Left ventricle myocardium inferior (tissue), 1 donor: ENCODE measurements at places on chromosomes 3 and 15.

DNA sequence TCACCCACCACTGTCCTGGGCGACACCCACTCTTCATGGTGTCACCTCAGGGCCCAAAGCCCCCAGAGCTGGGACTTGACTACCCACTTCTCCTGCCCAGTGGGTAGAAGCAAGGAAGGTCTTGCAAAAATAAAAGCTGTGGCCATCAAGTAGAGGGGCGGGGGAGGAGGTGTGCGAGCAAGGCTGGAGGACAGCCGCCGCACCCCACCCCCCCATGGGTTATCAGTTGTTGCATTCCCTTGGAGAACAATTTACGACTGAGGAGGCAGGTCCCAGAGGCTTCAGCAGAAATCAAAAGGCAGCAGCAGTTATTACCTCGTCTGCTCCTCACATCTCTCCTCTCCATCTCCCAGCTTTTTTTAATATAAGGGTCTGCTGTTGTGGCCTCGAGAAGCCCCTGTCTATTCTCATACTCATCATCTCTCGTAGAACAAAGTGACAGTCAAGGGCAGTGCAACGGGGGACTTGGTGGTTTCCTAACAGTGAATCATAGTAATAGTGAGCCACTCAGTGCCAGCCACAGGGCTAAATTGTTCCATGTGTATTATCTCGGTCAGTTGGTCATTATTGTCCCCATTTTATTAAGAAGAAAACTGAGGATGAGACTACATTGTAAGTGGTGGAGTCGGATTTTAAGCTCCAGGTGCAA, 116.4 kb downstream of the PDCD6IP start:
- no peak for DNase-seq

GRCh38 chr15:89758981-89759380, 7.9 kb upstream of the MESP1 start:
- no peak for DNase-seq

DNA sequence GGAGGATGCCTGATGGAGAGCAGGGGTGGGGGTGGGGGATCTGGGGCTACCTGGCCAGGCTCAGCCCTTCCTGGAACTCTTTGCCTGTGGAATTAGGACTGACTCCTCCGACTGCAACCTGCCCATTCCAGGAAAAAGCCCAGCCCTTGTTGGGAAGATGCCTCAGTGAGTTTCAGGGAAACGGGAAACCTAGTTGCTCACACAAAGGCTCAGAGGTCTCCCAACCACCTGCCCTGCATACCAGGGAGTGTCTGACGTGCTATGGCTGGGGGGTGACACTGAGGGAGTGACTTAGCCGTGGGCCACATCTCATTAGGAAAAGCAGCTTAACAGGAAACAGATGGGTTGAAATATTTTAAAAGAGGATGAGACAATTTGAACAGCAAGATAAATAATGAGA, 27.9 kb downstream of the CYP8B1 start:
- no peak for DNase-seq

GRCh38 chr3:143648218-143648617, 200.1 kb downstream of the SLC9A9 start:
- no peak for DNase-seq

DNA sequence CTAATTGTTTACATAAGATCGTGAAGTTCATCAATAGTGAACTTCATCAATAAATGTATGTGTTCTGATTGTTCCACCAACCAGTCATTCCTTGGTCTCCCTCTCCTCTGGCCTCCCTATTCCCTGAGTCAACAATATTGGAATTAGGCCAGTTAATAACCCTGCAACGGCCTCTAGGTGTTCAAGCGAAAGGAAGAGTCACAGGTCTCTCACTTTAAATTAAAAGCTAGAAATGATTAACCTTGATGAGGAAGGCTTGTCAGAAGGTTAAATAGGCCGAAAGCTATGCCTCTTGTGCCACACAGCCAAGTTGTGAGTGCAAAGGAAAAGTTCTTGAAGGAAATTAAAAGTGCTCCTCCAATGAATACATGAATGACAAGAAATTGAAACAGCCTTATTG, 89.4 kb upstream of the ACKR4 start:
- DNase-seq = no peak

DNA sequence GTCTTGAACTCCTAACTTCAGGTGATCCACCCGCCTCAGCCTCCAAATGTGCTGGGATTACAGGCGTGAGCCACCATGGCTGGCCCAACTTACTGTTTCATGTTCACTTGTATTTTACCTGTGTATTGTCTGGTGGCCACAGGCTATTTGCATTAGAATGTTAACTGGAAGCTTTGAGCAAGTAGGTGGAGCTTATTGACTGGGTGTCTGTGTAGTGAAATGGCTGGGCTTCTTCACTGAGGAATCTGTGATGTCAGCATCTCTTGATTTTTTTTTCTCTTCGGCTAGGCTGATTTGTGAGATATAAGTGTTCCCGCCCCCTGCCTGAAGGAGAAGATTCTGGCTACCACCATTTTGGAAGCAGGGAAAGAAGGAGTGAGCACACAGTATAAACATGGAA, 237.8 kb upstream of the PEX5L start:
- no peak for DNase-seq

DNA sequence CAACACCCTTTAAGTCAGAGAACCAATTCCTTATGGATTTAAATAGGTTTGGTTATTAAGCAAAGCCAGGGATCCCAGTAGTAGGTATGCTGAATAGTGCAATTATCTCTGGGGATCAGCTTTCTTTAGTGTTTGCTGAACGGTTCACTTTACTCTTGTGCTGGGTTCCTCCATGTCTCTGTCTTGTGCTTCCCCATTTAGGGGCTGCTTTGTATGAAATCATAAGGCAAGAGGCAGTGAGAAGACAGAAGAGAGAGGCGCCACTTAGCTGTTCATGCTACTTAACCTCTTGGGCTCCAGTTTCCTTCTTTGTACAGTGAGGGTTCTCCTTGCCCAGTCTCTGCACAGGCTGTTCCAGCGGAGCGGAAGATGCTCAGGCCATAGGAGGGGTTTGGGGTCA, 3.5 kb downstream of the ST6GAL1 start:
- no peak for DNase-seq

DNA sequence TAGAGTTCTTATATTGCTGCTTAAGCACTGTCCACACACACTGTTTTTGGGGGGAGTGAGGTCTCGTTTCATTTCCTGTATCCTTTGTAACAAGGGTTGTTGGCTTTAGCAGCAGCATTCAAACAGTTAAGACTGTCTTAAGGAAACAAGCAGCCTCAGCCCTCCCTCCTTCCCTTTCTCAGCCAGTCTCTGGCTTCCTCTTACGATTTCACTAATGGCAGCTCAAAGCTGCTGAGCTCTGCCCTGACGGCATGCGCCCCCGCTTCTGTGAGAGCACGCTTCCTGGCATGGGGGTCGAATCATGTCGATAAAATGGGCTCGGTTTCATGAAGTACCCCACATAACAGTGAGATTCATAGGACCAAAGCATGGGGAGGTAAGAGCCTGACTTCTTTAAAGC, 105.0 kb downstream of the KLHL25 start:
- DNase-seq = no peak

- no peak for DNase-seq
Observed at GRCh38 chr3:56702490-56703315, 19.6 kb upstream of the TASOR start.

GRCh38 chr15:48875241-48875960, 2.5 kb upstream of the EID1 start:
- DNase-seq = no peak

- DNase-seq = no peak
Observed at GRCh38 chr3:154889227-154889634, 190.9 kb upstream of the MME start.

DNA sequence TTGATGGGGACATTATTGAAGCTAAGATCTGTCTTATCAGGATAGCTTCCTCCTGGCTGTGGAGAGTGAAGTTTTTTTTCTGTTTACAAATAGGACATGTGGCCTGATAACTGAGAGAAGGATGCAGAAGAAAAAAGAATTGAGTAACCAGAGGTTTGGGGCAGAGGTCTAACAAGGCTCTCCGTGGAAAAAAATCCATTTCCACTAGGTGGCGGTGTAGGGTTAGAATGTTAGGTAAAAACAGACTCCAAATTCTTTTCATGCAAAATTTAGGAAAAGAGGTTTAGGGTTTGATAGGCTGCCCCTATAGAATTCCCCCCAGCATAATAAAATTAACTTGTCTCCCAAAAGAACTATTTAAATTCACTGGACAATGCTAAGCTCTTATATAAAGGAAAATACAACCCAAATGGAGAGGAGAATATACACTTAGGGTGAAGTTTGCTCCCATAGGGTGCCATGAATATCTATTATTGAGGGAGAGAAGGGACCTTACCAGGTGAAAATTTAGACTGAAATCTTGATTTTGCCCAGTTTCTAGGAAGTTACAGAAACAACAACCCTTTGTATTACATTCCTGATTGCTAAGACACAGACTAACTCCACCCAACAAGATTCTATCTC, 1560.4 kb downstream of the OTOL1 start:
- DNase-seq = no peak

DNA sequence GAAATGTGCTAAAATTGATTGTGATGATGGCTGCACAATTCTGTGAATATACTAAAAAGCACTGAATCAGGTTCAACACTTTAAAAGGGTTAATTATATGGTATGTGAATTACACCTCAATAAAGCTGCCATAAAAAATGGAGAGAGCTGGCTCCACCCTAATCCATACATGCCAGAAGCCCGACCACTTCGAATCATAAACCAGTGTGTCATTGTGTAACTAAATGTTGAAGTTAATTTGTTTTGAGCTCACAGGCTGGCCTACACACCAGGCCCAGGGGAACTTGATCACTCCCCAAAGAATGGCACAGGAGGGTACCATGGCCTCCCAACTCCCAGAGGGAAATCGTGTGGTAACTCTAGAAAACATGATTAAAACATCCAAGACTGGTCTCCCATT, 14.0 kb downstream of the PLCD1 start:
- DNase-seq = no peak

DNA sequence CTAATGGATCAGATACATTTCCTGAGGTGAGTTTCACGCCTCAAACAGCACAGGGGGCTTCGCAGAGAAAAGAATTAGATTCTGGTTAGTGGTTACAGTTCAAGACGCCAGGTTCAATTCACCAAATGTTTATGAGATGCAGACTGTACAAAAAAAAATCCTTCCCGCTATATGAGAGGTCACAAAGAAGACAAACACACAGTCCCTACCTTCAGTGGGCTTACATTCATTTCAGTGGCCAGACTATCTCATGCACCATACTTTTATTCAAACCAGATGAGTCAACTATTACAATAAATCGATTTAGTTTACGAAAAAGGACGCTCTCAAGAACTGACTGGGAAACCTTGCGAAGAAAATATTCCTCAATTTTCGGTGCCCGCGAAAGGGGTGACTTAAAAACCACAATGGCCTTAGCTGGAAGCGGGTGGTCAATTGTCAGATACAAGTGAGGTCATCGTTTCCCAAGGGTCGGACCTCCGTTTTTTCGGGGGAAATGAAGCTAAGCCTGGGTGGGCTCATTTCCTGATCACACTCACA, 695 bp downstream of the METTL6 start:
- DNase-seq = no peak

DNA sequence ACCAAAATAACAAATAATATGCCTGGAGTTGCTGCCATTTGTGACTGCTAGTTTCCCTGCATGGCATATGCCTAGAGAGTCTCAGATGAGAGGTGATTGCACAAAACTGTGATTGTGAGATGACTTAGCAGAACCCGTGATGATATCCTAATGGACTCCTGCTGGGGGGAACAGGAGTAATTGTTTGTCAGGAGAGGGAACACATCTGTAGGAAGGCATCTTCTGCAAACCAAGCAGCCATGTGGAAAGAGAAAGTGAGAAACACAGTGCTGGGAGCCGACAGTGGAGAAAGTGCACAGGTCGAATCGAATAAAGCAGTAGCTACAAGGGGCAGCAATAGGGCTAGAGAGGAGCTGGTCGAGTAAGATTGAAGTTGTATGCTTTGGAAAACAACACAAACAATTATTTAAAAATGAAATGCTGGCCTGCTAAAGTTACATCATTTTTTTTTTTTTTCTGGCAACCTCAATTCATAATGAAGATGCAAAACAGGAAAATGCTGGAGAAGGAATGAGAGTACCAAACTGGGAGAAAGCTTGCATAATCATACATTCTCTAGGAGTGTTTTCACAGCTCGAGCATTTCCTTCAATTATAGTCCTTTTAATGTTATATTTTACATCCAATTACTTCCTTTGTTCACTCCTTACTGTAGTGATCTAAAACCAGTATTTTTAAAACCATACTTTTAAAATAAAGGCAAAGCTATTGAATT, 494.2 kb upstream of the AGTR1 start:
- no peak for DNase-seq

DNA sequence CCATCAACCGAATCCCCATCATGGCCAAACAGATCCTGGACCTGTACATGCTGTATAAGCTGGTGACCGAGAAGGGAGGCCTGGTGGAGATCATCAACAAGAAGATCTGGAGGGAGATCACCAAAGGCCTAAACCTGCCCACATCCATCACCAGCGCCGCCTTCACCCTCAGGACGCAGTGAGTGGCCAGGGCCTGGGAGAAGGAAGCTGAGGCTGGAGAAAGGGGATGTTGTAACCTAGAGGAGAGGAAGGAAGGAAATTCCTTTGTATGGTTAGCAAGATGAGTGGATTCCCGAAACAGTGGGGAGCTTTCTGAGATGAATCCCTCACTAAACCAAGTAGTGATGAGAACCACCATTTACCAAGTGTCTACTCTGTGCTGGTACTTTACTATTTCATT, 25.8 kb upstream of the CLK3 start:
- no peak for DNase-seq

- peak; percentile 75 for DNase-seq
Observed at GRCh38 chr15:73796331-73796831, 43.2 kb upstream of the INSYN1 start.

DNA sequence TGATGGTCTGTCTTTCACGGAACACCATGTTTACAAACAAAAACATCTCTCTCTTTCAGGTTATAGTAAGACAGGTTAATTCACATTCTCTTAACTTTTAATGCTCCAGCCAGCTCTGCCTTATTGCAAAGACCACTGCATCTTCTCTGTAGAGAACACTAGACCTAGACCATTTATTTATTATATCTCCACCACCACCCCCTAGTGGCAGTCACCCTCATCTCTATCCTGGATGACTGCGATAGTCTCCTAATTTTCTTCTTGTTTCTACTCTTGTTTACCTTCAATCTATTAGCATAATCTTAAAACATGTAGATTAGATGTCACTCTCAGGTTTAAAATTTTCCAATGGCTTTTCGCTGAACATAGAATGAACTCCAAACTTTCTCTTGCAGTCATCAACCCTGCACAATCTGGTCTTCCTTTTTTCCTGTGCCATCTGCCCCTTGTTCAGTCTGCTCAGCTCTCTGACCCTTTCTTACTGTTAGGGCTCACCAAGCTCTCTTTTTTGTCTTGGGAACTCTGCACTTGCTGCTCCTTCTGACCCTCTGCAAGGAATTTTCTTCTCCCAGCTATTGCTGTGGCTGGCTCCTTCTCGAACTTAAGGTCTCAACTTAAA, 155.6 kb downstream of the SQOR start:
- DNase-seq = peak; percentile 17
